ENCODE measurements at places on chromosomes 11 and 22. TPM values are rescaled to one million over a fixed set of nuclear protein-coding genes. Genes with fewer than 3 reads are reported as not detected.

Gene CLNS1A
- total RNA-seq = 79.3 TPM

Gene FDXACB1
- total RNA-seq = 2.6 TPM

Gene SERHL2
- total RNA-seq = 3.1 TPM

Gene IL18
- total RNA-seq = 25.2 TPM

Gene SPDYC
- not detected for total RNA-seq
